ENCODE measurements at places on chromosomes 2 and 18.

GRCh38 chr2:55862673-55863390, 60.8 kb downstream of the EFEMP1 start:
- DNase-seq, result no peak

DNA sequence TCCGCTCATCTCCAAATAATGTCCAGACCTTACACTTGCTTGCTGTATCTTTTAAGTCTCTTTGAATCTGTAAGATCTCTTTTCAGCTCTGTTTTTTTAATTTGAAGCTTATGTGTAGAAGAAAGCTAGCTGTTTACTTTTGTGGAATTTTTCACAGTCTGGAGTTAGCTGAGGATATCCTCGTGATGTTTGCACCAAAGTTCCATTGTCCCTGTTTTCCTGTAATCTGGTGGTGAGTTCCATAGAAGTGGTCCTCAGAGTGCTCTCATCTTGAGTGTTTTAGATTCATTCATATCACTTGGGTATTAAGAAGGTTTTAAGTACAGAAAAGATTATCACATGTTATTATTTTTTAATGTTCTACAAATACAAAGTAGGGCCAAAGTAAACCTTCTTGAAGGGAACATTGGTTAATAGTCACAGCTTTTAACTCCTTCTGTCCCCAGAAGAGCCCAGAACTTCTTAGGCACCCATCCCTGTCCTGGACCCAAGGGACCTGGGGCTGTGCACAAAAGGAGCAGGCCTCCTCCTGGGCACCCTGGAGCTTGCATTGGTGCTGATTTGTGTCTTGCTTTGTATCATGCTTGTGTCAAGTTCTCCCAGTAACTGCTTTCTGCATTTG, 15.0 kb downstream of the MLPH start:
- DNase-seq, result no peak

GRCh38 chr2:8406271-8406670, 275.6 kb upstream of the ID2 start:
- DNase-seq, result no peak

DNA sequence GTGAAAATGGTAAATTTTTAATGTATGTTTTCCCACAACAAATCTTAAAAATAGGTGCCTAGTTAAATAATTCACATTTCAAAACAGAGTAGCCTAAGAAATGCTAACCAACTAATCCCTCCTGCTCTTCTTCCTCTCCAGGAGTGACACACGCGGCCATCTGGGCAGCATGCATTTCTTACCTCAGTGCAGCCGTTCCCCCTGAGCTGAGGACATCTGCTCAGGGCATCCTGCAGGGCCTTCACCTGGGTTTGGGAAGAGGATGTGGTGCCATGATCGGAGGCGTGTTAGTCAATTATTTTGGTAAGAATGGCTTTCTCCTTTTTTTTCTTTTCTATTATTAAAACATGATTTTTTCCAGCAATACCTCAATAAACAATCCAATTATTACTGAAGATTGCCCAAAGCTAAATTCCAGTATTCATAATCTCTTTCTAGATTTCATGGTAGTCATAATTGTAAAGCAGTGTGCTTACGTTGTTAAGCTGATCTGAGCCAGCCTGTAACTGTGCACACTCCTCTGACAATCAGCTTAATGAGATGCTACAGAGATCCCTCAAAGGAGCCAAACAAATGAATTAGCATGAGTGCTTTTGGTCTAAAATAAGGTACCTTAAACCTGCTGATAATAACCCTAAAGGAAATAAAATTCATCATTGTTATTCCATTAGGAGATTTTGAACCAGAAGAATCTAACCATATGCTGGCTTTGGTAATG, 45.8 kb downstream of the NEMP2 start:
- DNase-seq, result no peak

GRCh38 chr18:26550998-26551694, 2.8 kb upstream of the KCTD1 start:
- DNase-seq, result peak; percentile 69

GRCh38 chr2:25380586-25381375, 39.1 kb upstream of the DNMT3A start:
- no peak for DNase-seq

GRCh38 chr18:70068981-70069380, 121.3 kb upstream of the CD226 start:
- DNase-seq, result no peak

DNA sequence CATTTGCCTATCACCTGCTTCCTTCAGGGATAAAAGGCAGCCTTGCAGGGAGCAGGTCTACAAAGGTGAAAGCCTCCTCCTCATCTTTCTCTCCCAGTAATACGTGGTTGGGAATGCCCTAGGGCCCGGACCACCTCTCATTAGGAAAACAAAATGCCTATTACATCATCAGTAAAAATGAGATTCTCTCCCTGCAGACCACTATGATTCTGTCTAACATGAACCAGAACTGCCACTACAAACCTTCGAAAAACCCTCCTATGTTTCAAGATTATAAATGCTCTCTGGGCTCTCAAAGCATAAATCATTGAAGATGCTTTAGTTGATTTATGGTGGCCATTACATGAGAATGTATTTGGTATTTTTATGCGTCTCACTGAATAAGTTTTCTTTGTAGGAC, 108.4 kb upstream of the ARL5A start:
- no peak for DNase-seq

DNA sequence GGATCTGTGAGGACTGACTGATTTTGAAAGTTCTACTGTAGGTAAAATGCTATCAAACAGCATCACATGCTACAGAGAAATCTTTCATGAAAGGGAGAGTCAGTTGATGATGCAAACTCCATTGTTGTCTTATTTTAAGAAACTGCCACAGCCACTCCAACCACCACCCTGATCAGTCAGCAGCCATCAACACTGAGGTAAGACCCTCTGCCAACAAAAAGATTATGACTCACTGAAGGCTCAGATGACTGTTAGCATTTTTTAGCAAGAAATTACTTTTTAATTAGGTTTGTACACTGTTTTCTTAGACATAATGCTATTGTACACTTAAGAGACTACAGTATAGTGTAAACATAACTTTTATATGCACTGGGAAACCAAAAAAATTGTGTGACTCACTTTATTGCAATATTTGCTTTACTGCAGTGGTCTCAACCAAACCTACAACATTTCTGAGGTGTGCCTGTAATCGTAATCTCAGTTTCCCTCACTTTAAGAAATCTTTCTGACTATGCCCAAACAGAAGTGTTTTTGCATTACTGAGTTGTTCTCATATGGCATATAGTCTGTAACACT, 42.8 kb downstream of the METTL8 start:
- no peak for DNase-seq

DNA sequence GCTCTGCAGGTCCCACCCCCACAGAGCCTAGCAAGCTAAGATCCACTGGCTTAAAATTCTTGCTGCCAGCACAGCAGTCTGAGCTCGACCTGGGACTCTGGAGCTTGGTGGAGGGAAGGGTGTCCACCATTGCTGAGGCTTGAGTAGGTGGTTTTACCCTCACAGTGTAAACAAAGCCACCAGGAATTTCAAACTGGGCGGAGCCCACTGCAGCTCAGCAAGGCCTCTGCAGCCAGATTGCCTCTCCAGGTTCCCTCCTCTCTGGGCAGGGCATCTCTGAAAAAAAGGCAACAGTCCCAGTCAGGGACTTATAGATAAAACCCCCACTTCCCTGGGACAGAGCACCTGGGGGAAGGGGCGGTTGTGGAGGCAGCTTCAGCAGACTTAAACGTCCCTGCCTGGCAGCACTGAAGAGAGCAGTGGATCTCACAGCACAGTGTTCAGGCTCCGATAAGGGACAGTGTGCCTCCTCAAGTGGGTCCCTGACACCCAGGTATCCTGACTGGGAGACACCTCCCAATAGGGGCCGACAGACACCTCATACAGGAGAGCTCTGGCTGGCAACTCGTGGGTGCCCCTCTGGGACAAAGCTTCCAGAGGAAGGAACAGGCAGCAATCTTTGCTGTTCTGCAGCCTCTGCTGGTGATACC, 20.0 kb upstream of the NEMP2 start:
- no peak for DNase-seq

DNA sequence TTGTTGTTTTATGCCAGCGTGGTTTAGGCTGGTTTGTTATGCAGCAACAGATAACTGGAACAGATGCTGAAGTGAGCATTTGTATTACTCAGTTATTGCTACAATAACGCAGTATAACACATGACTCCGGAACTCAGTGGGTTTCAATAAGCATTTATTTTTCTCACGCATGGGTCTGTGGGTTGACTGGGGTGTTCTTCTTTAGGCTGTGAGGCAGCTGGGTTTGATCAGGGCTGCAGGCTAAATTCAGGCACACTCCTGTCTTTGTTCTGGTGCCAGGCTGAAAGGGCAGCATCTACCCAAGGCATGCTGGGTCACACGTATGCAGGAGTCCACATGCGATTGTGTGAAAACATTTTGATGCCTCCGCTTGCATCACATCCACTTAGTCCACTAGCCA, 3.8 kb upstream of the SLC1A4 start:
- no peak for DNase-seq

- DNase-seq, result no peak
These were observed 119.6 kb downstream of the QPCT start for GRCh38 chr2:37464067-37464466.

DNA sequence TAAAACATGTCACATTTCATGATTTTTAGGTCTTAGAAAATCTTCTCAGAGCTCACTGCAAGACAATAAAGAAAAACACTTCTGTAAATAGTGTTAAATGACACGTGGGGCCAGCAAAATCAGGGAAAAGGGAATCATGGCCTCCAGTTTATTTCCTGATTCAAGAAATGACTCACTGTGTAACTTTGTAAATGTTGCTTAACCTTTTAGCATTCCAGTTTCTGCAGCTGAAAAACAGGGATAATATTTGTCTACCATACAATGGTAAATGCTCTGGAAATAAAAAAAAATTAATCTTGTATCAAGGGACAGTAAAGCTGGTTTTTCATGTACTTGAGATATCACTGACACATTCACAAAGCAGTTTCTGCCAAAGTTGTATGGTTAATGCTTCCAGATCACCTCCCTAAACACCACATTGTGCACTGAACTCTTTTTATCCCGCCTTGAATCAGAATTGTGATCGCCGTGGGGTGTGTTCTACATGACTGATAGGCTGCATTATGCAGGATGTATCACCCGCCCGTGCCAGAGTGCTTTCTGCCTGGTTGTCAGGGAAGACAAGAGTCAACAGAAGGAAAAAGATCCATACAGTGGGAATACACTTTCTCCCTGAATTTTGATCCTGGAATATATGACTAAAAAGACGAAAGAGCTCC, 238.8 kb downstream of the IKZF2 start:
- peak; percentile 5 for DNase-seq

DNA sequence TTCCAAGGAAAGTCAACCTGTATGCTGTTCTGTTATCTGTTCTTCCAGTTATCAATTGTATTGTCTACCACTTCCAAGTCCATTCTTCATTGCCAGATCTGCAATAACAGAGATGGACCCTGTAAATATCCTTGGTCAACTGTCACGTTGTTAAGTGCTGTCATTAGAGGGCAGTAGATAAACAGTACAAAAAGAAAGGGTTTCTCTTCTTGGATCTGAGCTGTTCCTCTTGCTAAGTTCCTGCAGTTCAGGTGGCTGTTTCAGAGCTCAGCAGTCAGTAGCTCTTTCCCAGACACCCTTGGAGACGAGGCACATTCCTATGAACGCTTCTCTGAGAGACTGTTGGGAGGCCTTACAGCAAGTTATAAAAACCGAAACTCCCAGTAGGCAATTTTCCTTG, 957.1 kb upstream of the CHAC2 start:
- no peak for DNase-seq

DNA sequence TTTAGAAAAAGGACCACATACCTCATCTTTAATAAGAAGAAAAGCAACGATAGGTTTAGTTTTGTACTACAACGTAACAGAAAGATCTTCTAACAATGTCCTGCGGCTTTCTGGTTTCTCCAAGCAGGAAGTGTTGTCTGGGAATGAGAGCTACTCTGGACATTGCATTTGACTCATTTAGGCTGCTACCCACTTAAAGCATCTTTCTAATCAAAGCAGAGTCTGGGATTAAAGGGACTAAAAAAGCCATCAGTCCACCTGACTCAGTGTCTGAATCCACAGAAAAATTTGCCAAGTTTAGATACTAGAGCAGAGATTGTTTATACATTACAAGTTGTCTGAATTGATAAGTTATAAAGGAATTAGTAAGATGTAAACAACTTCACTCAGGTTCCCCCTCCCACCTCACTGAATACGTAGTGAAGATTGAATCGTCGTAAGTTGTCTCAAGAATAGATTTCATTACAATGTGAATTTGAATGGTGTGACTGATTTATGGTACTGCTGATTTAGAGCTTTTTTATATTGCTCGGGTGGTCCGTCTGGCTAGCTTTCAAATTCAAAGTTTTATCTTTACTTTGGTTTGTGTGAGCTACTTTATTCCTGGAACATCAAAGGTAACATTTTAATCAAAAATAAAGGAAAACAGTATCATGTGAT, 70.2 kb upstream of the SMIM21 start:
- no peak for DNase-seq

DNA sequence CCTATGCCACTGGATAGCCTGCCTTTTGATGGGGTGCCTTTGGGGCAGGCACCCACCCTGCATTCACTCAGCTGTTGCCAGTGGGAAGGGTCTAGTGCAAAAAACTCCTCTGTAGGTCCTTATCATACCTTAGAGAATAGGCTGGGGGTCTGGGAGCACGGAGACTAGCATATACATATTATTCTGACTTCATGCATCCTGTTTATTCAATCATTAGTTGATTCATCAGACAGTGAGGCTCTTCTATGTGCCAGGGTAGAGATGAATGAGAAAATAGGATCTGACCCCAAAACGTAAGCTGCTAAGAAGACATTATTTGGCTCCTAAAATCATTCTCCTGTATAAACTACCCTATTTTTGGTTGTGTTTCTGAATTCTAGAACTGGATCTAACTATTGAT, 153.3 kb downstream of the TPGS2 start:
- DNase-seq, result no peak

DNA sequence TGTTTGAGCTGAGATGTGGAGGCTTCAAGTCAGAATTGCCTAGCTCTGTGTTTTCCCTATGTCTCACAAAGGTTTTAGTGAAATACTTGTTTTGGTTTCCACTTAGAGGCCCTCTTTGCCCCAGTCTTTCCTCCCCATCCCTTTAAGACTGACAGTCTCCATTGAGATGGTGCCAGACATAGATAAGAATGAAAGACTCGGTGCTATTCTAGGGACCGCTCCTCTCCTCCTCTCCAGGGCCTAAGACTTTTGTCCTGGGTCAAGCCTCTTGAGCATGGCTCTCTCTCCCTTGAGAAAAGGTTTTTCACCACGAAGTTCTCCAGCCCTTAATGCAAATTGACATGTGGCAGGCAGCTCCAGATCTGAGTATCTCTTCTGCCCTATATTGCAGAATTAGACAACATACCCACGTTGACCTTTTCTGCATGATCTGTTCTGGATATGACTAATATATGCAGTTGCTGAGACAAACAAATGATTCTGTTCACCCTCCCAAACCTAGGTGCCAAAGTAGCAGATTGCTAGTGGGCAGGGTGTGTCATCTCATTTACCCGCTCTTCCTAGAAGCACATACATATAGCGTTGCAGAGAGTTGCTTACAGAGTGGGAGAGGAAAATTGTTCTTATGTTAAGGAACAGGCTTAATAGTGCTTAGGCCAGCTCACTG, 47.5 kb upstream of the ACSL3 start:
- DNase-seq, result no peak

DNA sequence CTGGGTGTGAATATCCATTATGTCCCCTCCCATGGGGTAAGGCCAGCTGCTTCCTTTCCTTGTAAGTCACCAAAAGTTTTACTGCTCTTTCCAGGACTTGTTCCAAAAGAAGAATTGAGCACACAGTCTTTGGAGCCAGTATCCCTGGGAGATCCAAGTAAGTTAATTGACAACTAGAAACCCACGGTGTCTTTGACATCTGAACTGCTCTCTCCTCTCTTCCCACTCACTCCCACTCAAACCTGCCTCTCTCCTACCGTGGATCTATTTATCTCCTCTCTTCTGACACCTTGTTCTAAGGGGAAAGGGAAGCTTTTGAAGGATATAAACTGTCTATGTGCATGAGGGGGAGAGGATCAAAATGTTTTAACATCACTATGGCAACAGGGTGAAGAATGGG, 86.7 kb downstream of the VIT start:
- no peak for DNase-seq
